ENCODE measurements at places on chromosomes 3 and 15.

GRCh38 chr3:12393894-12394293 is 90.4 kb upstream of the TSEN2 start:
- no peak for DNase-seq

DNA sequence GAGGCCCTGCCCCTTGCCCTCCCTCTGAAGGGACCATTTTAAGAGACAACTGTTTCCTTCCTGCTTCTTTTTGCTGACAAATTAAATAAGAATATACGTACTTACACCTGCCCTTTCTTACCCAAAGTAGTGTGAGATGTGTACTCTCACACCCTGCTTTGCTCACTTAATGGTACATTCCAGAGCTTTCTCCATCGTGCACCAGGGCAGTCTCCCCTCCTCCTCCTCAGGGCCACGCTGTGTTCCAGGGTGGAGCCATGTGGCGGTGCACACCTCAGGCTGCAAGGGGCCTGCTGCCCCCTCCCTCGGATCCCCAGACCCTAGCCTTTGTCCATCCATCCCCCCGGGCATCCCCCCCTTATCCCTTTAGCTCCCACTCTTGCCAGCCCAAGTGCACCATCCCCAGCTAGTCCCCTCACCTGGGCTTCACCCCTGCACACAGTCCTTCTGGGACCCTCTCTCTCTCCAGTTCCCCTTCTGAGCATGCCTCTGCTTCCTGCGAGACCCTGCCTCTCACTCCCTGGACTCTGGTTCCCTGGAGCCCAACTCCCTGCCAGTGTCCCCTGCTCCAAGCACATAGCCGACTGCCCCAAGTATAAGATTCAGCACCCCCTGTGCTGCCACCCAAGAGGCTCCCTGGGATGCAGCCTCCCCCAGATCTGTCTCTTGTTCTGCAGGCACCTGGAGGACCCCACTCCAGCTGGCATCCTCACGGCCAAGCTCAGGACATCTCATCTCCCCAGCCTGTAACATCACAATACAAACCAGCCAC is 89.5 kb upstream of the IQSEC1 start:
- no peak for DNase-seq

- DNase-seq: no peak
These were observed 1266.3 kb downstream of the SI start for GRCh38 chr3:163812006-163812405.

DNA sequence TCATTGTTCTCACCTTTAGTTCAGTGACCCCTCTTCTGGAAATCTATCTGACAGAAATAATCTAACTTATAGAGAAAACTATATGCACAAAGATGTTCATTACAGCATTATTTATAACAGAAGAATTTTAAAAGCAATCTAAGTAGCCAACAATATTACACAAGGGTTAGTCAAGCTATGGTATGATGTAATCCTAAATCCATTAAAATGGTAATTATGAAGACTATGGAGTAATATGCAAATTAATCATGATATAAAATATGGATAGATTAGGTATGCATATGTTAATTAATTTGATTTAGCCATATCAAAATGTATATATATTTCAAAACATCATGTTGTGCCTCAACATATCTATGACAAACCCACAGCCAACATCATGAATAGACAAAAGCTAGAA is 17.7 kb upstream of the HERC1 start:
- DNase-seq: no peak

GRCh38 chr15:35852818-35853624 is 307.1 kb upstream of the DPH6 start:
- no peak for DNase-seq

- DNase-seq: no peak
These were observed 165.0 kb downstream of the STXBP5L start for GRCh38 chr3:121073011-121073410.

GRCh38 chr15:41873711-41874110 is 20.1 kb downstream of the SPTBN5 start:
- no peak for DNase-seq

GRCh38 chr3:21620511-21621155 is 130.4 kb downstream of the ZNF385D start:
- DNase-seq: no peak

DNA sequence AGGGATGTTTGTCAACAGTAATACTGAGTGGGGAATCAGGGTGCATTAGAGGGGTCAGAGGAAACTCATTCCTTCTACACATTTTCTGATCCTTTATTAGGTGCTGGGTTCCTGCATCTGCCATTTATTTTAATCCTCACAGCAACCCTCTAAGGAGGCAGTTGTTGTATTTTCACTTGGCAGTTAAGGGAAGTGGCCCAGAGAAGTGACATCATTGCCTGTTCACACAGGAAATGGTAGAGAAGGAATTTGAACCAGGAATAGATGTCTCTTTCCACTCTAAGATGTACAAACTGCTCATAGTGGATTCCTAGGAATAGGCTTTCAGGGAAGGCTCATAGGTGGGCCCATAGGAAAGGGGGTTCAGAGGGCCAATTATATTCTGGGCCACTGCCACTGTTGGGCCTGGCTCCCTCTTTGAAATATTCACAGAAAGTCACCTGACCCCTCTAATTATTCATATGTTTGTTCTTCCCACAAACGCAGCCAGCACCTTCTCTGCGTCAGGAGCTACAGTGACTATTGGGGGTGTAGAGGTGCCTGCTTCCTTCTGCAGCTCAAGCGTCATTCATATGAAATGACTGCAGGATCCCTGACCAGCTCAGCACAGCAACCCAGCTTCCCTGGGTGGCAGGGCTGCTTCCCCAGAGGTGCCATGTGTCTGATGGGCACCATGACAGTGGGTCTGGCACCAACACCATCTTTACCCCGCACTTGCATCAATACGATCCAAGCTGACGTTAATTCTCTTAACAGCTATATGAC is 163.9 kb upstream of the SMAD3 start:
- DNase-seq: no peak

- DNase-seq: no peak
These were observed 413.9 kb downstream of the EPHA3 start for GRCh38 chr3:89521328-89521727.

DNA sequence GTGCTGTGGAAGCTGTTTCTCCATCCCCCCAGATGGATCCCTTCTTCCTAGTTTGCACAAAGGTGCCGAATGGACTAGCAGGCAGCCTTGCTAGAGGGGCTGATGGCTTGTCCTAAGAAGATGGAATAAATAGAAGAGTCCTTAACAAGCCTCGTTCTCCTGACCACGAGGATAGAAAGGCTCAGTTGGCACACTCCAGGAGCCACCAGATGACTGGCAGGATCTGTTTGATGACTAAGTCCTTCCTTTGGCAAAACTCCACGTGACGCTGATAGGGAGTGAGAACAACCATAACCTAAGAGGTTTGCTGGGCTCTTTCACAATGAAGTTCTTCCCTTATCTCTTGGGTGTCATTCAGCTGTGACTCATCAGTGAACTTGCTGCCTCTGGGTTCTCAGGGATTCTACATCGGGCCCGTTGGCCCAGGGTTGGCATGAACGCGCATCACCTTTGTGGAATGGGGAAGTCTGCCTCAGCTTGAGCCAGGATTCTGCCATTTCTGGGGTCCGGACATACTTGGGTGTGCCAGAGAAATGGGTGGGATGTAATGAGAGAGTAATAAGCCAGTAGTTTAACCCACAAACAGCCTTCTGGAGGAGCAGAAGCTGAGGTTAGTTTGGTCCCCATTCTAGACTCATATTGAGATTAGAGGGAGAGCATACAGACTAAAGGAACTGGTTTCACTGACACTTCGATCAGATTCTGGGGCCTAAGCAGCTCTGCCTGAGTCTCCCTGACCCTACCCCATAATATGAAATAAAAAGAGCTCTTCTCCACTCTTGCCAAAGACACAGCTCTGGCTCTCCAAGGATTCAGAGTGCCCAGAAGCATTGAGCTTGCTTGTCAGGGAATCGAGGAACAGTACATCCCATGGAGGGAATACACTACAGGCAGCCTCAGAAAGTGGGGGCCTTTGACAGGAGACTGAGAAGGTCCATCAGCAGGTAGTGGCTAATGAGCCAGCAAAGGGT is 2.0 kb upstream of the MELTF start:
- peak; percentile 74 for DNase-seq

GRCh38 chr3:168684519-168684918 is 588.8 kb upstream of the GOLIM4 start:
- DNase-seq: no peak

DNA sequence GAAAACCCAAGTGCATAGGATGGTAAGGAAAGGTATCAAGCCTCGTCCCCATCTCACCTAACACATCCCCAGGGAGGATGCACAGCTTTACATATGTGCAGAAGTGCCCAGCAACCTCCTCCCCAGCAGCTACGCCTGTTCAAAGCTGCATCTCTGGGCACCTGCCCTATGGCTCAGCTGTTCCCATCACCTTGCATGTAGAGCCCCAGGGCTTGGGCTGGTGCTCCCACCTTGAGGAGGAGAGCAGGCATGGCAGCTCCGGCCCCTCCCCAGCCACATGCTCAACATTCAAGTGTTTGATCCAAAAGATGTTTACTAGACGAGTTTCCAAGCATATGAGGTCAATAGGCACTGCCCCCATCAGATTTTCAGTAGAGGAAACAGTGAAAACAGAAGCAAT is 173.5 kb downstream of the ATP10A start:
- DNase-seq: no peak

DNA sequence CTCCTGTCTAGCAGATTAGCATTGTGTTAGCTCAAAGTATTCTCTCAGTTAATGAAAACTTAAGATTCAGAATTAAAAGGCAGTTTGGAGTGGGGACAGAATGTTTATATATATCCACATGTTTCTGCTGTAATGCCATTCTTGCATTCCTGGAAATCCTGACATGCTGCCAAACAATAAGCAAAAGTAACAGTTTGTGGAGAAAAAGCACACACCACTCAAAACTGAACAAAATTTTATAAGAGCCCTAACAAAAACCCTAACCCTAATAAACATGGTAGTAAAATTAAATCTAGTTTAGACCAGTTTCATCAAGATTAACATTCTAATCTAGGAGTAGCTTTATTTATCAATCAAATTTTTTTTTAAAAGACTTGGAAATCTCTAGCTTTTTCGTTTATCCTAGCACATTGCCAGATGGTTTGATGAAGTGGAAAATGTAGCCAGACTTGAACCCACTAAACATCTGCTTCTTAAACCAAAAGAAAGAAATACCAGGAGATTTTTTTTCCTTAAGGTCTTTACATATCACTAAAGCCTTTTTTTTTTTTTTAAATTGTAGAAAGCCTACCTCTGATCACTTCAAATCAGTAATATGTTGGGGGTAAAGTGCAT is 3.7 kb downstream of the TCAIM start:
- DNase-seq: no peak

- no peak for DNase-seq
These were observed 67.5 kb downstream of the RPL22L1 start for GRCh38 chr3:170802164-170803151.

DNA sequence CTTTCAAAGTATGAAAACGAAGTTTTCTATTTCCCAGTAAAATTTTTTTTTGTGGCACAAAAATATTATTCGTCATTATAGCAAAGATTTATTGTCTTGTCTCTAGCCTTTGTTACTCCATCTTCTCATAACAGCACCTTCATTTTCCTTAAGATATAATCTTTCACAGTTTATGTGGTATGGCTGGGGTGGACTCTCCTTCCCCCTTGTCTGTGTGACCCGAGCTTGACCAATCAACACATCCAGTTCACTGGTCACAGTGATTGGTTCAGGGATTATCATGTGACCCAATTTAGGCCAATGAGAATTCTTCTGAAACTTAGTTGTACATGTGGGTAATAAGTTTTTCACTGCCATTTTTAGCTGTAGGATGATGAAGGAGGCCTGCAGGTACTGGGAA is 71.2 kb upstream of the DCBLD2 start:
- no peak for DNase-seq

GRCh38 chr3:40118091-40118490 is 191.4 kb upstream of the EIF1B start:
- no peak for DNase-seq

- no peak for DNase-seq
These were observed 407.4 kb downstream of the NTRK3 start for GRCh38 chr15:87849181-87849580.

DNA sequence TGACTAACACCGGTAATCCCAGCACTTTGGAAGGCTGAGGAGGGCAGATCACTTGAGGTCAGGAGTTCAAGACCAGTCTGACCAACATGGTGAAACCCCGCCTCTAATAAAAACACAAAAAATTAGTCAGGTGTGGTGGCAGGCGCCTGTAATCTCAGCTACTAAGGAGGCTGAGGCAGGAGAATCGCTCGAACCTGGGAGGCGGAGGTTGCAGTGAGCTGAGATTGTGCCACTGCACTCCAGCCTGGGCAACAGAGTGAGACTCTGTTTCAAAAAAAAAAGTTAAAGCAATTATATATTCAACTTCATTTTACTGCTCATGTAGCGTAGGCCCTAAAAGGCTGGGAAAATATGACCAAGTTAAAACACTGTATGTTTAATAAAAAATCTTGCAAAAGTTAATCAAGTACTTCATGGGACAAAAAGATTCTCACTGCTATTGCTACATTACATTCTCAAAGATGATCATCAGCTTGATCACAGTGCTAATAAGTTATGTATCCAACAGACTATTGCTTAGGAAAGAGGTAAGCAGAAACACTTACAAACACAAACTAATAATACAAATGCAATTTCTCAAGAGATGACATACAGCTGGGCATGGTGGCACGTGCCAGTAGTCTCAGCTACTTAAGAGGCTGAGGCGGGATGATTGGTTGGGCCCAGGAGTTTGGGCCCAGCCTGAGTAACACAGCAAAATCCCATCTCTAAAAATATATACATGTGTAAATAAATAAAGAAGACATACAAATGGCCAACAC is 2.7 kb downstream of the COPS2 start:
- DNase-seq: no peak

DNA sequence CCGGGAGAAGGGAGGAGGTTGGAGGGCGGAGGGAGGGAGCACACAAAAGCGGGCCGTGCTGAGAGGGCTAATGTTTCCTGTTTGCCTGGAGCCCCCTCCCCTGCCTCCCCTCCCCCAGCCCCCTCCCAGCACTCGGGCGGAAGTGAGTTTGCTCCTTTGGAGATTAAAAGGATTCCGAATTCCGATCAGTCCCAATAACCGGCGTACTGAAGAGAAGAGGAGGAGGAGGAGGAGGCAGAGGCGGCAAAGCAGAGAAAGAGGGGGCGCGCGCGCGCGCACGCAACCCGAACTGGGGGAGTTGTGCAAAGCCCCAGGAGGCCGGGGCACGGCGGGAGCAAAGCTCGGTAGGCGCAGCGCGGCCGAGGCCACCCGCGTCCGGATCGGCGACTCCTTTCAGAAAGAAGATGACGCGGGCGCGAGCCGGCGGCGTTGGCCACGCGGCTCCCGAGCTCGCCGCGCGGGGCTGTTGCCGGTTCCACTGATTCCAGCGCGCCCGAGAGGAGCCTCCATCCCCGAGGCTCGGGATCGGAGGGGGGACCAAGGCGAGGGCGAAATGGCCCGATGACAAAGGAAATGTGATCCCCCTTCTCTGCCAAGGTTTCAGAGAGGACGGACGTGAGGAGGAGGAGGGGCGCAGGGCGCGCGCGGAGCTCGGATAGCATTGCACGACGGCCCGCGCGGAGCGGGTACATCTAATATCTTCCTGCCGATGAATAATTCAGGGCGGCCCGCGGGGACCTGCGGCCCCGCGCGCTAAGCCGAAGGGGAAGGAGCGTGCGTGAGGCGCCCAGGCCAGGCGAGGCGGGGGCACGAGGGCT is 1.1 kb upstream of the TRIM71 start:
- no peak for DNase-seq

GRCh38 chr3:132445817-132446216 is 28.5 kb downstream of the DNAJC13 start:
- no peak for DNase-seq

All from right lobe of liver (tissue), 6 donors.